ENCODE measurements at places on chromosomes 3 and 15.

DNA sequence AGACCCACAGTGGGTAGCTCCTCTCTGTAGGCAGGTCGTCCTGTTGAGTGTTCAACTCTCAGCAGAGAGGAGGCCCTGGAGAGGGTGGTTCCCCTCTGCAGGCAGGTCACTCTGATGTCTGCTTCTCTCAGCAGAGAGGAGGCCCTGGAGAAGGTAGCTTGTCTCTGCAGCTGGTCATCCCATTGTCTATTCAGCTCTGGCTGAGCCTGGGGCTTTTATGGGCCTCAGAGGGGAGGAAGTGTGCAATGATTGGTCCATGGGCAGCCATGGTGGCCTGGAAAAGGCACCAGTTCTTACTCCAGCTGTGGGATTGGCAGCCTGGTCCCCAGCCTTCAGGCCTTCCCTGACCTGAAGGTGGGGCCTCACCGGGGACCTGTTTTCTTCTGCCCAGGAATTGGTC lies 52.9 kb downstream of the PPCDC start:
- DNase-seq, result no peak

GRCh38 chr3:152817400-152817799 lies 17.5 kb upstream of the P2RY1 start:
- no peak for DNase-seq

DNA sequence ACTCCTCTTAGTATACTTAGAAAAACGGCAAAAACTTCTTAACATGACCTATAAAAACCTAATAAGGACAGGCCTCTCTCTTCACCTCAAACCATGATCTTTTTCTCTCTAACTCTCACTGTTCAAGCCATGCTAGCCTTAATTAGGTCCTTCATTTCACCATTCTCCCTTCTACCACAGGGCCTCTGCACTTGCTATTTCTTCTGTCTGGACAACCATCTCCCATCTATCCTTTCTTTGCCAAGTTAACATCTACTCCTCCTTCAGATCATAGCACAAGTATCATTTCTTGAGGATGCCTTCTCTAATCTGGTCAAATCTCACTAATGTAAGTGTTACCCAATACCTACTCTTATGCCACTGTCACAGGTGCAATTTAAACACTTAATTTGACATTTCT lies 39.1 kb downstream of the TMCC1 start:
- DNase-seq, result no peak

DNA sequence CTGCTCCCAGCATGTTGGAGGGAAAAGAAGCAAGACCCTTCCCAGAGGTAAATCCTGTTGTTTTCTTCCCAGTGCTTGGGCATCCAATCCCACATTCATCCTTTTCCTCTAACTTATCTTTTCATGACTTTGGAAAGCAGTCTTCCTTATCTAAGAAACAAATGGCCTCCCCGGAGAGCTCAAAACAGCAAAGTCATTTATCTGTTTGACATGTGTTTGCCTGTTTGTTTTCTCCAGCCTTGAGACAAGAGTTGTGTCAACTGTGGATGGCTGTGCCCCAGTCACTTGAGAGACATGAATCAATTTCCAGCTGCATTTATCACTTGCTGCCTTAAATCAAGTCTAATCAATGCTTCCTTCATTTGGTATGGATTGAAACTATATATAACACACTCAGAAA lies 103.9 kb downstream of the SHQ1 start:
- no peak for DNase-seq

- no peak for DNase-seq
Measured at GRCh38 chr3:138549179-138549977, 44.7 kb downstream of the CEP70 start.

DNA sequence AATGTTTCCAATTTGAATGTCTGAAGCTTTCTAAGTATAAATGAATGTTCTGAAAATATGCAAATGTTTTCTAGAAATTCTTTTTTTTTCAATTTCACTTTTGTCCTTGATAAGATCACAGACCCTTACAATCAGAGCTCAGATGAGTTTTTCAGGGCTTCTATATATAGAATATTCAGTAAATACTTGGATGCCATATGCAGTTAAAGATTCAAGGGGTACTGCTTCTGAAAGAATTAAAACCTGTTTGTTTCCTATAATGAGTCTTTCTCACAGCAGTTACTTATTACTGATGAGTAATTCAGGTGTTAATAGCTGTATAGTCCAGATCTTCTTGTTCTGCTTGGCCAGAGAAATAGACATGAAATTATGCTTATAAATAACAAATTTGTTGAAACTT lies 812.6 kb downstream of the ZPLD1 start:
- no peak for DNase-seq

DNA sequence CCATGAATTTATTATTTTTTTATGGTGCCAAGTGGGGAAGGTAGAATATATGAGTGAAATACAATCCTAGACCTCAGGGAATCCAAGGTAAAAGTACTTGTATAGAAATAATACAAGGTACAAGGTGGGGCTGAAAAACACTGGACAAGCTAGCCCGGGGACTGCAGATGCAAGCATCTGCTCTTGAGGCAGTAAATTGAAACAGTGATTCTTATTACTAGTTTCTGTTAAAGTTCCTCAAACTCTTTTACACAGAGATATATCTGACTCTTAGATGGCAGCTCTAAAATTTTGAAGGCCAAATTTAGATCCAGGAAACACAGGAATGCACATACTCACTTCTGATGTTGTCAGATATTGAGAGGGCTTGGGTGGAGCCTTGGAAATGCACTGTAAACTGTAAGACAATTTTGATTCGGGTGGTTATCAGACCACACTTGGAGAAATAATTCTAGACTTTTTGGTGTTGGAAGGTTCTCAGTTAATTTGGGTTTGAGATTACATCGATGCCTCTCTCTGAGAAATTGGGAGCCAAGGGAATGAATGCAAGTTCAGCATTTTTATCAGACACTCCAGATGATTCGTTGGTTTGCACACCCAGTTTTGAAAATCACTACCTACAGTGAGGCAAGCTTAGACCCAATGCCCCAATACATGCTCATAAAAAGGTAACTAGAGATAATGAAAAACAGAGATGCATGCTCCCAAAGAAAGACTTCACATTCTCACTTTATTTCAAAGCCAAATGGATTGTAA lies 7.3 kb downstream of the TP63 start:
- DNase-seq, result no peak

All from kidney tubule cell (primary cell).